ENCODE measurements at places on chromosomes 13 and 19.
A peak's percentile ranks its signal among the peaks of the same experiment; 100 is the strongest.

DNA sequence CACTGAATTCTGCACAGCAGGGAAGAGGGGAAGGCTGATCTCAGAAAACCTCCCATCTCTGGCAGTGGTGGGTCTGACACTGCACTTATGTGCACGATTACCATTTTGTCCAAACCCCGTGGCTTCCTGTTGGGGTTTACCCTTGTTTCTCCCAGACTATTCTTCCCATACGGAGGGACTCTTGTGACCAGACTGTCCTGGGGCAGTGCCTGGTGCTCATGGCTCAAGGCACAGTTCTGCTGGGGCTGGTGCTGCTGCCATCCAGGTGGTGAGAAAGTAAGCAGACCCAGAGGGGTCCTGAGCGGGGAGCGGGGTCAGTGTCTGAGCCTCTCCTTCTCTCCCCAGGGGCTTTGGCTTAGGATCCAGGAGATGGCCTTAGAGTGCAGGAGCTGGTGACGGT, 5.1 kb upstream of the SIGLEC9 start:
- peak; percentile 86 for DNase-seq

- no peak for DNase-seq
Measured at GRCh38 chr13:39130301-39130700, 92.0 kb downstream of the NHLRC3 start.

- DNase-seq = no peak
Measured at GRCh38 chr13:45846681-45847080, 4.9 kb downstream of the SIAH3 start.

DNA sequence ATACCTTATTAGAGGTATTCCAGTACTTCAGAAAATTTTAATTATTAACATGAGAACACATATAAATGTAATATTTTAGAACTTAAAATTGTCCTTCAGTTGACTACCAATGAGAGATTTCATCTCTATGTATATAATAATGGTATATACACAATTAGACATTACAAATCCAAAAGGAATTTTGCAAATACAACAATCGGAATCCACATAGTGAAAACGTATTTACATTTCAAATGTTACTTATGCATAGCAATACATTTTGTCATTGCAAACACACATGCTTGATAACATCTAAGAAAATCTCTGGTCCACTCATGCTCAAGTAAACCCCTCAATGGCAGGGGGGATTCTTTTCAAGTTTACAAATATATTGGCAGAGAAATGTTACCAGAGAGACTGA, 2345.2 kb downstream of the PCDH9 start:
- no peak for DNase-seq

DNA sequence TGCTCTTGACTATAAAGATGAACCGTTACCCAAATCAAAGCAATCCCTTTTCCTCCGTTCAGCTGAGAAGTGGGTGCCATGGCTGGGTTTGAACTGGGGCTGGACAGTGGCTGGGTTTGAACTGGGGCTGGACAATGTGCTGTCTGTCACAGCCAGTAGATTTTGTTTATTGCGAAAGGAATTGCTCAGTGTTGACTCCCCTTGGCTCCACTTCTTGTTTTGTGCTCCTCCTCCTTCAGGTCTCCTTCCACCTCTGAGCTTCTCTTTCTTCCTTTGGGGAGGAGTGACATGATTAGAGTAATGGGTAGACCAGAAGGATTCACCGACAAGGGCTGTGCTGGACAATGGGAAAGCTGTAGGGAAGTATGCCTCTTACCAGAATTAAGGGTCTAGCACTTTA, 19.4 kb upstream of the MBNL2 start:
- no peak for DNase-seq

GRCh38 chr13:37700887-37701286, 102.3 kb upstream of the POSTN start:
- no peak for DNase-seq

- DNase-seq = peak; percentile 96
Measured at GRCh38 chr13:24254146-24254841, 55.1 kb upstream of the C1QTNF9 start.

DNA sequence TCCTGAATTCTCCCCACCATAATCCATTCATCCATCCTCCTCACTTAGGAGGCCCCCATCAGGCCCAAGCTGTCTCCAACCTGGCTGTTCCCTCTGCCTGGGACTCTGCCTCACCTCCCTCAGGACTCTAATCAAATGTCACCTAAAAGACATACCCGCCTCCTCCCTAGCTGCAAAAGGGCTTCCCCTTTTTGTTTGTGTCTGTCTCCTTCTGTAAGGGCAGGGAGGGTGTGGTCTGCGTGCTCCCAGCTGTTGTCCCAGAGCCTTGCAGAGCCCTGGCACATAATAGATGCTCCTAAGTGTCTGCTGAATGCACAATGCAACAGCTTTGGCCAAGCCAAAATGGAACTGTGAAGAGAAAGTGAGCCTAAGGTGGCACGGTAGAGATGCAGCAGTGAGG, 4.4 kb downstream of the TRIR start:
- DNase-seq = no peak

DNA sequence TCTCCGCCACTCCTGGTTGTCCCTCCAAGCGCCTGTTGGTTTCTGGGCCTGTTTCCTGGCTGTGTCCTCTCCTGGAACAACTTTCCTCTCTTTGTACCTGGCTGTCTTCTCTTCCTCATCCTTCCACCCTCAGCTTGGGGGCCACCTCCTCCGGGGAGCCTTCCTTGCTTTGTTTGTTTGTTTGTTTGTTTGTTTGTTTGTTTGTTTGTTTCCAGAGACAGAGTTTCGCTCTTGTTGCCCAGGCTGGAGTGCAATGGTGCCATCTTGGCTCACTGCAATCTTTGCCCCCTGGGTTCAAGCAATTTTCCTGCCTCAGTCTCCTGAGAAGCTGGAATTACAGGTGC, 6.6 kb upstream of the TCF3 start:
- DNase-seq = no peak

GRCh38 chr19:17915940-17916593, 16.7 kb upstream of the CCDC124 start:
- DNase-seq = no peak

- no peak for DNase-seq
Measured at GRCh38 chr19:52191389-52191788, 1.5 kb downstream of the PPP2R1A start.

- DNase-seq = no peak
Measured at GRCh38 chr19:12641456-12641855, 25.1 kb downstream of the MAN2B1 start.

- no peak for DNase-seq
Measured at GRCh38 chr19:38093587-38093986, 130.4 kb downstream of the DPF1 start.

GRCh38 chr13:106701771-106702341, 133.9 kb upstream of the ARGLU1 start:
- no peak for DNase-seq

GRCh38 chr19:34461375-34462100, 20.0 kb upstream of the WTIP start:
- no peak for DNase-seq

DNA sequence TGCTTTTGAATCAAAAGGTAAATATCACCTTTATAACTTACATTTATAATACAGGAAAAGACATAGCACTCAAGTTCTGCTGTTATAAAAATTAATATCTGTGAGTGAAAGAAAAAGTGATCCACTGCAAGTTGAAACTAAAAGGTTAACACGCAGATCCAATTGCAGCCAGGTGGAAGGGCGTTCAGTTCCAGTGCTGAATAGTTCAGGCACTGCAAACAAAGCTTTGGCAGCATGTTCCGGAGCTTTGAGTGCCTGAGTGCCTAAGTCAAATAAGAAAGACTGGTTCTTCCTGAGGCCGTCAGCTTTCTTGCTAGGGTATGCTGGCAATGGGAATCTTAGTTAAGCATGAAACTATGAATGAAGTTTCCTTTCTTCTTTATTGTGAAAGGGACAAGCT, 200.3 kb downstream of the LMO7 start:
- DNase-seq = no peak

DNA sequence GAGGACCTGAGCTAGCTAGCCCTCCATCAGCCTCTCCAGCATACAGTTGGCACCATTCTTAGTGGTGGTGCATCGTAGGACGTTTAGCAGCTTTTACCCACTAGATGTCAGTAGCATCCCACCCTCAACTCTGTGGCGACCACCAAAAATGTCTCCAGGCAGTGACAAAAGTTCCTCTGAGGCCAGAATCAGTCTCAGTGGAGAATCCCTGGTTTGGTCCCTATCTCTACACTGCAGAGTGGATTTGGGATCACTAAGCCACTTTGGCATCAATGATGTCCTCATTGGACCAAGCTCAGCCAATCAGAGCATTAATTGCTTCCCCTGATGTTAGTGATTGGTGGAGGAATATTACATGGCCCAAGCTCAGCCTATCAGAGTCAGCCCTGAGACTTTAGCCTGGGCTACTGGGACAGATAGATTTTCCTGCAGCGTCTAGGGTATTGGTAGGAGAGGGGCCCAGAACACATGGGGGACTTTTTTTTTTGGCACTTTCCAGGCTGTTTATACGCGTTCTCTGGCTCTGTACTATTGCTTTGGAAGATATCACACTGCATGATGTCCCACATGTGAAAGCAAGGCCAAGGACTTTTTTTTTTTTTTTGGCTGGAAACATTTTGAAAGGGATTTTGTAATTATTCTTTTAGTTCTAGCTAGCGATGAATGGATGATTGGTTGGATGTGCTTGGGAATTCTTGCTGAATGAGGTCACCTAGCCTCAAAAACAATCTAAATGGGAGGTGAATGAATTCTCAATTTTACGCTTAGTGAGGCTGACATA, 7.0 kb downstream of the TMEM221 start:
- DNase-seq = no peak

GRCh38 chr13:52808842-52809219, 39.6 kb downstream of the PCDH8 start:
- no peak for DNase-seq

GRCh38 chr13:78228940-78229339, 310.3 kb upstream of the EDNRB start:
- DNase-seq = no peak

DNA sequence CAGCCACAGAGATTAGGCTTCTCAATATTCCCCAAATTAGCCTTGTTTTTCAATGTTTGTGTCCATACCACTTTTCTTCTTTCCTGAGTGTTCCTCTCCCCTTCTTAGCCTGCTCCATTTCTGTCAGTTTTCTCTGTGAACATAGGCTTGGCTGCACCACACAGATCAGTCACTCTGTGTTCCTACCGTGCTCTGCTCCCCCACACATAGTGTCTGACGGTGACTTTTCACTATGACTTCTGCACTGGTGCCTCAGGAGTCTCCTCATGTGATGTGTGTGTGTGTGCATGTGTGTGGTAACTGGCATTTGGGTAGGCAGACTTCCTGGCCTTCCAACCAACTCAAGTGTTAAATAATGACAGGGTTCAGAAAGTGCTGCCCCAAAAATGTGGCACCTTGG, 47.9 kb upstream of the MYCBP2 start:
- DNase-seq = peak; percentile 52

- DNase-seq = peak; percentile 86
Measured at GRCh38 chr19:1279782-1280341, 4.5 kb downstream of the FAM174C start.

DNA sequence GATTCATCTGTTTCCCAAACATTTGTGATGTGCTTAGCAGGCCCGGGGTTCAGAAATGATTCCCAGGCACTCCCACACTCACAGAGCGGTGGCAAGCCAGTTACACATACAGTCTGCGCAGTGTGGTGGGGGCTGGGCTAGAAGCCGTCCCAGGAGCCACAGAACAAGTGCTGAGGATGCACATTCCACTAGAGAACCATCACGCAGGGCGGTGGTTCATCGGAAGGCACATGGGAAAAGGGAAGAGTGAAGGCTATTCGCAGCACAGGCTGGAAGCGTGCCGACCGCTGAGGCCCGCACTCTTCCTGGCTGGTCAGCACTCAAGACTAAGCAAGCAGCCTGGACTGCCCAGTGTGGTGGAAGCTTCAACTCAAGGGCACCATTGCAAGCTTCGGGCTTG, 126.3 kb upstream of the SLC7A1 start:
- DNase-seq = no peak

- no peak for DNase-seq
Measured at GRCh38 chr13:97279913-97280312, 57.8 kb downstream of the MBNL2 start.

GRCh38 chr13:36879218-36879938, 40.7 kb downstream of the SMAD9 start:
- no peak for DNase-seq

GRCh38 chr19:56654151-56654550, 11.2 kb downstream of the SMIM17 start:
- DNase-seq = no peak

DNA sequence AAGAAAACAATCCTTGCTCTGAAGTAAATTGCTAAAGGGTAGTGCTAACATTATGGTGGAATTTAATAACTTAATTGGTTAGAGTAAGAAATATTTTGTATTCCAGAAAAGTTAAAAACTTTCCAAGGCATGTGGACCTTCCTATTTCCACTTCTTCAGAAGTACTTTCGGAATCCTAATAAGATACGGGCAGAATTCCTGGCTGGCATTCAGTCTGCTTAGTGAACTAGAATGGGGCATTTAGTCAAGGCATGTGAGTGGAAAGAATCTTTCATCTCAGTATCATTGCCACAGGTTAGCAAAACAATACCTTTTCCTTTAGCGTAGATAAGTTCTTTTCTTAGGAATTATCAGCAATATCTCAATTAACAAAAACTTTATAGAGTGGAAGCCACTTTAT, 85.1 kb downstream of the TNFRSF19 start:
- no peak for DNase-seq

- peak; percentile 78 for DNase-seq
Measured at GRCh38 chr13:43316946-43317353, 293.6 kb downstream of the DNAJC15 start.
